SIG-M5 (cell line): ENCODE measurements at places on chromosomes 1 and 21.

DNA sequence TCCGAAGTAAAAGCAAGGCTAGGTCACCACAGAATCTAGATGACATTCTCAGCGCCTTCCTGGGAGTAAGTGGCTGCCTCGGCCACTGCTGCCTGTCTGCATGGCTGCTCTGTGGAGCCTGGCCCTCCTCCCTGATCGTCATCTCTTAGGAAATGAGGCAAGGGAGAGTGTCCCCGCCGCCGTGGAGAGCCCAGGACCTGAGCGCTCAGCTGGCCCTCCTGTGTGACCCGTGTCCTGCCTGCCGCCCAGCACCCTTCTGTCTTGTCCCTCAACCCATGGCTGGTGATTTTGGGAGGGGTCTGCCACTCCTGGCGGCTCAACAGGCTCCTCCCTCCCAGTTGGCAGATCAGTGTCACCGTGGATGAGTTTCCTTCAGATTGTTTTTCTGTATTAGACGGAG, 156.4 kb upstream of the COL6A1 start:
- no peak for DNase-seq

GRCh38 chr1:26936823-26937222, 15.3 kb downstream of the NUDC start:
- no peak for DNase-seq

DNA sequence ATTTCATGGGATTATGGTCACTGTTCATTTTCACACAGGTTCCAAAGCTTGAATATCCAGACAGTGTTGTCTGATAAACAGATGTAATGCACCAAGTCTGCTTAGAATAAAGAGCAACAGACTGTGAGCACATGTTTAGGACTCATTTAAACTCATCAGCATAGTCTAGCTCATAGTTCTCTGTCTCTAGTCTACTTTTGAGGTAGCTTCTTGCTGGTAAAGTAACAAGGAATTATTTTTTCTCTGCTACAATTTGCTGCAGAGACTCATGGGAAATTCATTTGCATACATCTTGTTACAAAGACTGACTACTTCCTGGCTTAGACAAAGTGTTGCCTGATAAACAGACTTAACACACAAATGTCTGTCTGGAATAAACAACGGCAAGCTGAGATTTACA, 187.2 kb downstream of the NFIA start:
- DNase-seq, result no peak

DNA sequence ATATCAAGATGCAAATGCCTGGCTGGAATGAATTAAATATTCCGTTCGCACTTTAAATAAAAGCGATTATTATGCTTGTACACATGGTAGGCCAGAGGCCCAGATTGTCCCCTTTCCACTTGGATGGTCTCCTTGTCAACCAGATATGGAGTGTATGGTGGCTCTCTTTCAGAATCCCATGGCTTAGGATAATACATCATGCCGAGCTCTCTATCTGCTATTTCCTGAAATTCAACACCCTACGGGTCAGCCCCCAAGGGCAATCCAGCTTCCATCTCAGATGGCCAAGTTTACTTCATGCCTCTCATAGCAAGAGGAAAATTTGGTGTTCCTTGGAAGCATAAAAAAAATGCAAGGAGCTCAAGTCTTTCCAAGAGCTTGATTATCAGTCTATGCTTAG, 25.4 kb upstream of the FMO1 start:
- no peak for DNase-seq

DNA sequence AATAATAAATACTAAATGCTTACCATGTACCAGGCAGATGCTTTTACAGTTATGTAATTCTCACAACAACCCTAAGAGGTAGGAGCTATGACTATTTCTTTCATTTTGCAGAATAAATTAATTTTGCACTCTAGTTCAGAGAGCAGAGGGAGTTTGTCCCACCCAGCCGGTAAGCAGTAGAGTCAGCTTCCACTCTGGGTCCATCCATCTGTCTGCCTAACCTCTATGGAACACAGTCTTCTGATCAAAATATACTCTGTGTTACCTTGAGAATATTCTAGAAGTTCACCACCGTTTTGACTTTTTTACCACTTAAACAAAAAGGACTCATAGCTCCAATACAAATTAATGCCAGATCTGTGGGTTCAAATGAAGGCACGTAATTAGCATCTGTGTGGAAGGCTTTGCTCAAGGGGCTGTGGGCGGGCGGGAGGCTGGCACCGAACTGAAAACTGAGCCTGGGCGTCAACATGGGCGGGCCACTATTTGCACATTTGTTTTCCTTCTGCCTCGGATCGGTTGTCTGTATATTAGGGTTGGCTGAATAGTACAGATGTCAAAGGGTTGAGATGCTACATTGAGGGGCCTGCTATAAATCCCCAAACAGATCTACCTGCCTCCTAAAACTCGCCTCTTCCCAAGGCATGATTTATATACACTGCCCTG, 33.1 kb upstream of the LMO4 start:
- DNase-seq, result no peak

- no peak for DNase-seq
Observed at GRCh38 chr1:30760596-30761324, 3.2 kb upstream of the LAPTM5 start.

- no peak for DNase-seq
Observed at GRCh38 chr1:2539312-2539907, 9.3 kb upstream of the HES5 start.

GRCh38 chr1:46575778-46576177, 24.3 kb upstream of the KNCN start:
- no peak for DNase-seq

DNA sequence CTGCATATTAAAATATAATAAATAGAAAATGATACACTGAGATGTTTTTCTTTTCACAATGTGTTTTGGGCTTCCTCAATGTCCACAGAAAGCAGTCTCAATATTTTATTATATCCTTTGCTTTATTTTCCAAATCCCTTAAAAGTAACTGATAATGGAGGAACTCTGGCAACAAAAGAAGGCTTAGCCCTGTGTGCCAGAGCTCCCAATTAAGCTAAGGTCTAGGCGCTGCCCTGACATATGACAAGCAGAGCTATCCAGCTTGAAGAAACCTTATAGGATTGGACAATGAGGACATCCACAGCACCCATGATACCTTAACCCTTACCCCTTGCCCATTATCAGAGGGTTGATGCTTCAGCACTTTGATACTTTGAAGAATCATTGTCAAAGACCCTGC, 12.9 kb upstream of the SHCBP1L start:
- no peak for DNase-seq

DNA sequence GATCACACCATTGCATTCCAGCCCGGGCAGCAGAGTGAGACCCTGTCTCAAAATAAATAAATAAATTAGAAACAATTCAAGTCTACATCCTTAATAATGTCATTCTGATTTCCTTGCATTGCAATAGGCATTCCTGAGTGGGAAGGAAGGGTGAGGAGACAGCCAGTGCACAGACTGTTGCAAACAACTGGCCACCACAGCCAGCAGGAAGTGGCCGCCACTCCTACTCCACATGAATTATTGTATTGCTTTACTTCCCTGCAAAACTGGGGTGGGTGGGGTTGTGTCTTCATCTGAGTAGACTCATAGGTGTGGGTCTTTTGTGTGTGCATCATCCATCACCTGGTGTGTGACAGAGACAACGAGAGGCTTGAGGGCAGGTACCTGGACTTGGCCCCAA, 60.1 kb downstream of the OPTC start:
- DNase-seq, result no peak

DNA sequence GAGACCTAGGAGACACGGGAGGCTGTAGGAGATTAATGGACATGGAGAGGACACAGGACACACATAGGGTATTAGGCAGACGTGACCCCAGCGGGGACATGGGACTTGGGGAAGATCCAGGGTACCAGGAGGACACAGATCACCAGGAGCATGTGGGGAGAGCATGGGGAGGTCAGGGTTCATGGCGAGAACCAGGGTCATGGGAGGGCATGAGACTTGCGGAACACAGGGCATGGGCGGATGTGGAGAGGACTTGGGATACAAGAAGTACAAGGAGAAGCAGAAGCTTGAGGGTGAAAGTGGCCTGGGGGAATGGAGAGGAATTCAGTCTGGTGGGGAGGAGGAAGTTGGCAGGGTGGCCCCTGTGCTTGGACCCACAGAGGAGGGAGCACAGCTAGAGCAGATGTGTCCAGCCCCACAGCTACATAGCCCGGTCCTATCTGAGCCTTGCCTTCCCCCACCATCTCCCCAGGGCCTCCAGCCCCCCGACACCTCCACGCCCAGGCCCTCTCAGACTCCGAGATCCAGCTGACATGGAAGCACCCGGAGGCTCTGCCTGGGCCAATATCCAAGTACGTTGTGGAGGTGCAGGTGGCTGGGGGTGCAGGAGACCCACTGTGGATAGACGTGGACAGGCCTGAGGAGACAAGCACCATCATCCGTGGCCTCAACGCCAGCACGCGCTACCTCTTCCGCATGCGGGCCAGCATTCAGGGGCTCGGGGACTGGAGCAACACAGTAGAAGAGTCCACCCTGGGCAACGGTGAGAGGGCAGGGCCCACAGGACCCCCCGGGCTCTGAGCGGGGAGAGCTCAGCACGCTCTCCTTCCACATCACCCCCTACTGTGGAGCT, 12.1 kb downstream of the TIE1 start:
- DNase-seq, result no peak

DNA sequence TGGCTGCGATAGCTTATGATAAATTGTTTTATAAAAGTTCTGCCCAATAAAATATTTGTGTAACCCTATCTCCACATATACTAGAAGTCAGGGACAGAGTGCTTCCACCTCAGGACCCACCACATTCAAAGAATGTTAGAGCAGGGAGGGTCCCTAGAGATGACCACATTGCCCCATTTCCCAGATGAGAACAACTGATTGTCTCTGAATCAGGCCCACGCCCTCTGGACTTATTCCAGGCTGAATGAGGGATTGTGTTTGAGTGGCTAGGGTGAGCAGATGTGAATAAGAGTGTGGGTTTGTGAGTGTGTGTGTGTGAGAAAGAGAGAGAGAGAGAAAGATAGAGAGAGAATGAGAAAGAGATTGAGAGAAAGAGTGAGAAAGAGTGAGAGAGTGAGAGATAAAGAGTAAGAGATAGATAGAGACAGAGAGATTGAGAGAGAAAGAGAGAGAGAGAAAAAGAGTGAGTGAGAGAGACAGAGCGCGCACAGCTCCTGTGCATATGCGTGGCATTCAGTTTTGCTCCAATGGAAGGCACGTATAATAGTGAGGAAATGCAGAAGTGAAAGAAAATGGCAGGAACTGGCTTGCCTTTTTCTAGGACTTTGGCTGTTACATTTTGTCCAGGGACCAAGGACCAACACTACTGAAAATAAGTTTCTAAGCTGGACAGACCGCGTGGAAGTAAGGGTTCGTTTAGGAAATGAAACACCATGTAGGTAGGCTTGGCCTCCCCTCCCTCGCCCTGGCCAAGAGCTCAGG, 94.1 kb downstream of the ABCA4 start:
- no peak for DNase-seq

DNA sequence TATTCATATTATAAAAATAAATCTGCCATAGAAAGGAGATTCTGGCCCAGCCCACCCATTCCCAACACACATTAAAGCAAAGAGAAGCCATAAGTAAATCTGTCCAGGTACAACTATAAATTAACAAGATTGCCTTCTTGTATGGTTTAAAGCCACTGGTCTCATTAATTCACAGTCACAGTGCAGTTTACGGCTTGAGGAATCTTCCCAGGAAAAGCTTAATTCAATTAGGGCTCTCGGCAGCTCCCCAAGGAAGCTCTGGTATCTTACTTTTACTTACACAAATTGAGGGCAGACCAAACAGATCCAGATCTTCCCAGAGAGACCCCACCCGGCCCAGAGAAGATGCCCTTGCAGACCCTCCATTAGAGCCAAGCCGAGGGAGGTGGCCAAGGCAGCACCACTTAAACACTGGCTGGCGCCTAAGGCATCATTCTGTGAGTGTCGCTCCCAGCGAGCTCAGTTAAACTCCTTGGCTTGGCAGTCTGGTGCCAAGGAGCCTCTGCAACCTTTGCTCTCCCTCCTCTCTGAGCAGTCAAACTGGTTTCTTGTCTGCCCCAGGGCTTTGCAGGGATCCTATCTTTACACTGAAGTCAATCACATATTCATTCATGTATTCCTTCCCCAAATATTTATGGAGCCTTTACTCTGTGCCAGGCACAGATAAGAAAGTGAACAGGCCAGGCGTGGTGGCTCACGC, 10.7 kb downstream of the SLC9A1 start:
- DNase-seq, result no peak

DNA sequence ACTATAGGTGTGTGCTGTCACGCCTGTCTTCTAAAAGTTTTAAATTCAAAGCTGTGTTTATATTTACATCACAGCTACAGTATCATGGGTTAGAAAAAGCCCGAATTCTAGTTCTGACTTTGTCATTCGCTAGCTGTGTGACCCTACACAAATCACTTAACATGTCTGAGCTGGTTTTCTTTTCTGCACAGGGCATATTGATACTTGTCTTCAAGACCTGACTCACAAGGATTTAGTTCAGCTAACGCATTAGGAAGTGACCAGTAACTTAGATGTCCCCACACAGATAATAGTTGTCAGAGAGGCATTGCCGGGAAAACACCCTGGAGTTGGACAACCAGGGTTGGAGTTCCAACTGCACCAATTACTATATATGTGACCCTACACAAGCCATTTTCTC, 25.9 kb downstream of the GIPC2 start:
- no peak for DNase-seq

DNA sequence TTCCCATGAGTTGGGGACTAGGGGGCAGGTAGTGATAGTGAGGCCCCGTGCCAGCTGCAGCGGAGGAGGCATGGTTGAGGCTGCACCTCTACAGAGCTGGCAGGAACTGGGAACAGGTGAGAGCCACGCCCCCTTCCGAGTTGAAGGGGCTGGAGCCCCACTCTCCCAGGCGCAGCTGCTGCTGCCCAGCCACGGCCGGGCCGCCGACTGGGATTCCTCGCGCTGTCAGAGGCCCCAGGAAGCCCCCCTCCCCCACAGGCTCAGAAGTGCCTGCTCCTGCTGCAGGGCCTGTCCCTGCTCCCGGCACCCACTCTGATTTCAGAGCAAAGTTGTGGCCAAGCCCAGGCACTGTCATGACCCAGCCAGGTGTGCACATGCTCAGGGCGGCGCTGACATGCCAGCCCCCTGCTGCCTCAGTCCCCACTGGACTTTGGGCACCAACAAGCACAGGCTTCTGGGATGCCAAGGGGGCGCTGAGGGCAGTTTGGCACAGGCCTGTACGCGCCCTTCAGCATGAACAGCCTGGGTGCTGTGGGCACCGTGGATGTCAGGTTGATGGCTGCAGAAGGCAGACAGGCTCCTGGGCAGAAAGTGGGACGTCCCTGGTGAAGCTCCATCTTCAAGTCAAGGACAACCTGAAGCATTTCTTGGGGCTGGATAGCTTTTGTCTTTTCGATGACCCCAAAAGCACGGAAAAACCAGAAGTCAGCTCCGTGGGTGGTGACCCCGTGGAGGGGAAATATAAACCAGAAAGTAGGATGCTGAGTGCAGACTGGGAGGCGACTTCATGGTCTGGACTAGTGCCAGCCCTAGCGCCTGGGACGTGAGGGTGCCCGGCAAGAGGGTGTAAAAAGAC, 121.5 kb downstream of the SIM2 start:
- no peak for DNase-seq
